ENCODE measurements at places on chromosomes 3 and 15.
A peak's percentile ranks its signal among the peaks of the same experiment; 100 is the strongest.

DNA sequence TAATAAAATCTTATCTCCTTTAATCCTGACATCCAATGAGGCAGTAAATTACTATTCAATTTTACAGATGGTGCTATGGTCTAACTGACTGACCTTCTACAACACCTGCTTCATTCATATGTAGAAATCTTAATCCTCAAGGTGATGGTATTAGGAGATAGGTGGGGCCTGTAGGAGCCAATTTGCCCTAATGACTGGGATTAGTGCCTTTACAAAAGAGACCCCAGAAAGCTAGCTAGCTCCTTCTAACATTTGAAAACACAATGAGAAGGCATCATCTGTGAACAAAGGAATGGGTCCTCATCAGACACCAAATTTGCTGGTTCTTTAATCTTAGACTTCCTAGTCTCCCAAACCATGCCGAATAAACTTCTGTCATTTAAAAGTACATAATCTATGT lies 137.4 kb upstream of the UBP1 start:
- ATAC-seq, result no peak

DNA sequence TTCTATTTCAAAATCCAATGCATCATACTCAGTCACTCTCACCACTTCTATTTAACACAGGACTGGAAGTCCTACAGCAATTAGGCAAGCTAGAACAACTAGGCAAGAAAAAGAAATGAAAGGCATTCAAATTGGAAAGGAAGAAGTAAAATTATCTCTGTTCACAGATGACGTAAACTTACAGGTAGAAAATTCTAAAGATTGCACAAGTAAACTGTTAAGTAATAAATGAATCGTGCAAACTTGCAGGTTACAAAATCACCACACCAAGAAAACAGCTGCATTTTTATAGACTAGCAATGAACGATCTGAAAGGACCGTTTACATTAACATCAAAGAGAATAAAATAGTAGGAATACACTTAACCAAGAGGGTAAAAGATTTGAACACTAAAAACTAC lies 36.2 kb downstream of the CHST2 start:
- ATAC-seq, result no peak

- no peak for ATAC-seq
Observed at GRCh38 chr3:2511356-2511755, 412.7 kb downstream of the CNTN4 start.

GRCh38 chr3:189322339-189322738 lies 150.6 kb downstream of the TPRG1 start:
- ATAC-seq, result no peak

DNA sequence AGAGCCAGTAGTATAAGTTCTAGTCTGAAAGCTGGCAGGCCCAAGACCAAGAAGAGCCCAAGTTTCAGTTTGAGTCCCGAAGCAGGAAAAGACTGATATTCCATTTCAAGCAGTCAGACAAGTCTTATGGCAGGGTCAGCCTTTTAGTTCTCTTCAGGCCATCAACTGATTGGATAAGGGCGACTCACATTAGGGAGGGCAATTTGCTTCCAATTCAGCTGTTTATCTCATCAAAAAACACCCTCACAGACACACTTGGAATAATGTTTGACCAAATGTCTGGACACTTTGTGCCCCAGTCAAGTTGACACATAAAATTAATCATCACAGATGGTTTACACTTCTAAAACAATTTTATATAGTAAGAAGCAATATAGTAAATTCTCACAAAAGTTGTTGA lies 69.7 kb downstream of the UBE2E2 start:
- no peak for ATAC-seq

DNA sequence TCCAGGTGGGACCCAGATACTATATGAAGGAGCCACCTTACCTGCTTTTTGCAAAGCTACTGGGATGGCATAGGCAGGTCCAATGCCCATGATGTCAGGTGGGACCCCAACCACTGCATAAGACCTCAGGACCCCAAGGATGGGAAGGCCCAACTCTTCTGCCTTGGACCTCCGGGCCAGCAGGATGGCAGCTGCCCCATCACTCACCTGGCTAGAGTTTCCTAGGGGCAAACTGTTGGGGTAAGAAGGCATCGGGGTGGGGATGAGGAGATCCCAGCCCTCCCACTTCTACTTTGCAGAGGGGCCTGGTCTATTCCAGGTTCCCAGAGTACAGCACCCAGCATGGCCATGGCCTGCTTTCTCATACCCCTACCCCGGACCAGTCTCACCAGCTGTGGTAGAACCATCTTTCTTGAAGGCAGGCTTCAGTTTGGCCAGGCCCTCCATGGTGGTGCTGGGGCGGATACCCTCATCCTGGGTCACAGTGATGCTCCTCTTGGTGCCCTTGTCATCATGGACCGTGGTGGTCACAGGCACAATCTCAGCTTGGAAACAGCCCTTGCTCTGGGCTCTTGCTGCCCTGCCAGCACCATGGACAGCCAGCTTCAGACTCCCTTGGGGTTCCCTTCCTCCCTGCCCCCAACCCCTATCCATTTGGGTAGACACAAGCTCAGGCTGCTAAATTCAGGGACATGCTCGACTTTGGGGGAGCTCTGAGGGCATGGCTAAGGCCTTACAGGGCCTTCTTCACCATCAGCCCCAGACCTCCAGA lies 10.6 kb downstream of the ACAA1 start:
- no peak for ATAC-seq

GRCh38 chr15:68789091-68789490 lies 31.6 kb downstream of the ANP32A start:
- ATAC-seq, result no peak

- ATAC-seq, result peak; percentile 71
Observed at GRCh38 chr3:177284383-177284881, 87.2 kb upstream of the TBL1XR1 start.

DNA sequence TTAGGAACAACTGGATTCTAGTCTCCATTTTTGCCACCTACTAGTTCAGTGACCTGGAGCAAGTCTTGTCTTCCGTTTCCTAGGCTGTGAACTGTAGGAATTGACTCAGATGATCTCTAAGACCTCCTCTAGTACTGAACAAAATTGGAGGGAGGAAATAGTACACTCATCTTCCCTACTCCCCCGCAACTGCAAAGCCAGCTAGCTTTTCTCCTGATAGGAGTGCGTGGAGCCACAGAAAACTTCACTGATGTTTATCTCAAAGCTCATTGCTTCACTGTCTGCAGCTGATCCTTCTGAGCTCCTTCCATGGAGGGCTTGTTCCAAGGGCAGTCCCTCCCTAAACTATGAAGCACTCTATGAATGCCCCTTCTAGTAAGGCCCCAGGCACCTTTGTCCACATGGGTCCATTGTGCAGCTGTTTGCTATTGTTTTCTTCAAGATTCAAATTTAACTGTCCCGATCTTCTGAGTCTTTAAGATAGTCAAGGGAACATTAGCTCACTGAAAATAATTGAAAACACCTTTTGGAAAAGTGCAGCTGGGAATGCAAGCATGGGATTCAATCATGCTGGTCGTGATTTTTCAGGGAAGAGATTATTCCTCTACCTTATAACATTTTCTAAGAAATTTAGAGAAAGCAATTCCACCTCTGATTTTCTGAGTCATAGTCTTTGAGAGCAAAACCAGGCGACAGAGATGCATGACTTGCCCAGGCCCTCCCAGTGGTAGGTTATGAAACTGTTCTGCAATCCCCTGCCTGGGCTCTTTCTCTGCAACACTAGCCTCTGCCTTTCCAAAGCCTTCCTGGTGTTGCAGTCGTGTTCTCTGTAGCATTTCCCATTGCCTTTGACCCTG lies 24.3 kb downstream of the FILIP1L start:
- ATAC-seq, result peak; percentile 93

- peak; percentile 94 for ATAC-seq
Observed at GRCh38 chr3:98329392-98330124, 24.1 kb upstream of the OR5K4 start.

- no peak for ATAC-seq
Observed at GRCh38 chr3:79976466-79976865, 208.7 kb upstream of the ROBO1 start.

DNA sequence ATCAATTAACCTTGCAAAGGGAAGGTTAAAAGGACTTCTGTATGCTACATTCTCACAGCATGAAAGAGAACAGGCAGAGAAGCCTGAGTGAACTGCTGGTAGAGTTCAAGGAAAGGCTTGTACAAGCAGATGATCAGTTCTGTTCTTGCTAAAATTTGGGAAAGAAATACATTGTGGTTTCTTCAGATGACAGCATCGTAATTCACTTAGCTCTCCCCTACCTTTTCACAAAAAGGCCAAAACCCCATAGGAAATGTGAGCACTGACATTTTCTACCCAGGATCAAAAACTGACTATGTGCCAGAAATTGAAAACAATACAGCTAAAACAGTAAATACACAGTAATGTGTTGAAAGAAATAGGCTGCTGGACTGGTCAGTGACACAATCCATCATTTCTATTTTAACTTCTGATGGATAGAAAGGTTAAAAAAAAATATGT lies 216.4 kb downstream of the DPH6 start:
- peak; percentile 80 for ATAC-seq

GRCh38 chr3:48446425-48447193 lies at the start of gene ATRIP:
TSS of gene ATRIP (plus strand) at chr3:48446737. CDS start at chr3:48446846, 109 bp downstream.
- peak; percentile 94 for ATAC-seq

- ATAC-seq, result no peak
Observed at GRCh38 chr3:177201700-177202397, 4.6 kb upstream of the TBL1XR1 start.

- ATAC-seq, result no peak
Observed at GRCh38 chr15:40731034-40731433, 24.0 kb downstream of the RMDN3 start.

DNA sequence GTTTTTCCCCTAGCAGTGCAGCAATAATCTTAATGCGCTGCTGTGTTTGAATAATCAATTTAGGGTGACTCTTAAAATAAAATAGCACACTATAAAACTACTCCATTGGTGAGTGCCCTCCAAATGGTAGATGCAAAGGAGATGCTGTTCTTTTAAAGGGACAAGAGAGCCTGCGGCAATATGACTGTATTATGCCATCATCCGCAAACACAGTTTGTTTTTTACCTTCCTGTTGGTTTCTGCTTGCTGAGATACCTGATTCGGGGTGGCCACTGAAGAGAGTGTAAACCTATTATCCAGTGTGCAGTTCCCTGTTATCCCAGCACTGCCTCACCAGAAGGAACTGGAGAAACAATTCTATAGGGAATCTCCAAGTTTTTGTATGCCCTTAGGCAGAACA lies 523.1 kb upstream of the TGFBR2 start:
- ATAC-seq, result no peak

DNA sequence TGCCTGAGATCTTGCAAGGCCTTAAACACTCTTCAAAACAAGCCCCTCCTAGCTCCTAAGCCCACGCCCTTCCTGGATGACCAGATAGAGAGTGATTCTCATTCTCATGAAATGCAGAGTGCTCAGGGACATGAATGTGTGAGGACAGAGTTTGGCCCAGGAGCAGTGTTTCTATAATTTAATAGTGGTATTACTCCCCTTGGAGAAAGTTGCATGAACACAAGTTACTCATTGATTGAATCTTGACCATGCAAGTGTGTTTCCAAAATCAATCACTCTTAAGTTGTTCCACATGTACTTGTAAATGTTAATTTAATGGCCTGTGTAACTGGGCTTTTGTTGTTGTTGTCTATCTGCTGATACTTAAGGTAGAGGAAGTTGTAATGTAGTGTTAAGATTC lies 181.6 kb downstream of the ADAMTSL3 start:
- ATAC-seq, result no peak

- peak; percentile 78 for ATAC-seq
Observed at GRCh38 chr3:192063570-192063969, 602.6 kb downstream of the PYDC2 start.

DNA sequence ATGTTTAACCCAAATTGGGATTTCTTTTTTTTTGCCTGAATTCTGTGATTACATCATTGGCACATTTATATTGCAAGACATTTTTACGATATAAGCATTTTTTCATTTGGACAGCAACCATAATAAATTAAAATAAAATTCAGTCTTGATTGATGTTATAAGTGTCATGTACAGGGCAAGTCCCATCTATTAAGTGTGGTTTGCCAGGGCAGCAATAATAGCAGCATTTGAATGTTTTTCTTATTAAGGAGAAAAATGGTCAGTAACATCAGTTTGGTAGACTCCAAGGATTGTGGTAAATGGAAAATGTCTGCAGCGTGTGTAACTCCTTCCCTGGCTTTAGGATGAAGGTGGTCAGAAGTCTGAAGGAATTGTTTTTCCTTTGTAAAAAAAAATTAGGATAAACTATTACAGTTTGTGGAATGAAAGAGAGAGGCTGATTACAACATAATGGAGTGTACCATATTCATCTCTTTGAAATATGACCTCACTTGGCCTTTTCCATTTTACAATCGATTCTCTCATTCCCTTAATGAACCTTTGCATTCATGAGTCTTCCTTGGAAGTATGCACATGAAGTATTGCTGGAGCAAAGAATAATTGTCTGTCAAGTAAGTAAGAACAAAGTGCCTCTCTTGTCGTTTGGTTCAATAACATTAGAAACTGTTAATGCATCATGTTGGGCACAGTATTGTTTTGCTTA lies 405.4 kb upstream of the THRB start:
- ATAC-seq, result no peak

GRCh38 chr3:49535971-49536874 lies 18.1 kb upstream of the BSN start:
- ATAC-seq, result no peak

- peak; percentile 90 for ATAC-seq
Observed at GRCh38 chr15:75532413-75533250, 46.5 kb downstream of the PTPN9 start.

DNA sequence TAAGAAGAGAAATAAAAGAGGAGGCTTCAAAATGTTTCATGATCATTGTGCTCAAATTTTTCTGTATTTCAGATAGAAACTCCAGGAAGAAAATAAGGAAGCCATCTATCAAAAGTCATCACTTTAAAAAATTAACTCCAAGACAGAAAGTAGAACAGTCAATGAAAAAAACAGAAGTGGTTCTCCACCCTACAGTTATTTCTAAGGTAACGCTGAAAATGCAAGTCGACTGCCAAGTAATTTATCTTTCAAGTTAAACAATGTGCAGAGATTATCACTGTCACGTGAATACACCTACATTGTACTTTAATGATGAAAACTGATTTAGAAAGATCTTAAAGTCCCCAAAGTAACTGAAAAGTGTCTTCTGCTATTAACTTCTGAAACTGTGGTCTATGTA lies 78.5 kb upstream of the SNRPA1 start:
- ATAC-seq, result no peak

GRCh38 chr15:28903555-28903954 lies 17.8 kb downstream of the APBA2 start:
- ATAC-seq, result no peak

- ATAC-seq, result no peak
Observed at GRCh38 chr3:190004656-190005055, 116.0 kb downstream of the P3H2 start.

- no peak for ATAC-seq
Observed at GRCh38 chr15:40460404-40460803, 10.4 kb upstream of the CHST14 start.

DNA sequence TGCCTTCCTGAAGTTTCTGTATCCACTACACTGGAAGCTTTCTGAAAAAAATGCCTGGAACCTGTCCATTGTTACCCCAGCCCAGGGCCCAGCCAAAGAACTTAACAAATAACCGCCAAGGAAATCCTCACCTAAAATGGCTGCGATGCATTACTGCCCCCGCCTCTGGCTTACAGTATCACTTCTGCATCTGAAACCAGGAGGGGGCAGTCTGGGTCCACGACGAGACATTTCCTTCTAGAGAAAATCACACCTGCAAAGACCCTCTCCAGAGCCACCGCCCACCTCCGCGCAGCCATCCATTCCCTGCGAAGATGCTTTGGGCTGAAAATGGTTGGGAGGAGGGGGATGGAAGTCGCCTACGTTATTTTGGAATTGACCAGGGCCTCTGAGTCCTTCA lies 22.4 kb upstream of the CELF6 start:
- ATAC-seq, result peak; percentile 20

- no peak for ATAC-seq
Observed at GRCh38 chr3:157134620-157135191, 25.2 kb downstream of the CCNL1 start.

Data from SK-N-SH treated with all-trans-retinoic acid at 6 μM for 48 hours (cell line).